ENCODE measurements at places on chromosomes 1 and 21.

- DNase-seq, result no peak
Observed at GRCh38 chr21:35075546-35075945, 26.4 kb upstream of the RUNX1 start.

DNA sequence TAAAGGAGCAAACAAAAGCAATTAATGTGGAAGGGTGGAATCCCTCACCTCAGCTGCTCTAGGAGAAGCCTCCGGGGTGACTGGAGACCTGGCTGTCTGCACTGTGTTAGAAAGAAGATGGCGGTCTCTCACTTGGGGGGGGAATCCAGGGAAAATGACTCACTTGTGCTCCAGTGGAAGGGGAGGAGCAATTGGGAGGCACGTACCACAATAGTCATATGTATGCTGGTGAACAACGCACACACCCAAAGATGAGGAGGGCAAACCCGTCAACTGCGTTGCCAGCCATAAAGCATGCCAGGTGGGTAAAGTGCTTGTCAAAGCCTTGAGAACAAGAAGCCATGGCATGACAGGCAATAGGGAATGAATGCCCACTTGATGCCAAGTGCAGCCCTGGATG is 22.1 kb downstream of the PLEKHA6 start:
- DNase-seq, result no peak

- DNase-seq, result no peak
Observed at GRCh38 chr1:209219791-209220524, 363.6 kb upstream of the CAMK1G start.

DNA sequence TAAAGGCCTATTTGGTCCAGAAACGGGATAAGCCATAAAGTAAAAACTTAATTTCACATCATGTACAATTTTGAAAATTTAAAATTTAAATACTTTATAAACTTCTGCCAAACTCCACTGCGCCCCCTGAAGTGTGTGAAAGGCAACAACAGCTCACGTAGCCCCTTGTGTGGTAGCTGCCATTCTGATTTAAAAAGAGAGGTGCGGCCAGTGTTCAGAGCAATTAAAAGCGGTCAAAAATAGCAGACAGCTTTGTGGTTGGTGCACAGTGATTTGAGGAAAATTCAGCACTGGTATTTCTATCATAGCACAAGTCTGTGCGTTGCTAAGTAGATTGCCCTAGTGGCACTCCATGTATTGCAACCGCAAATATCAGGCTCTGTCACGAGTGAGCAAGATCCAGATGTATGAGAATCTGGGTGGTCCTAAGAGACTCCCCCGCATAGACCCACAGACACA is 122.5 kb downstream of the ATG4C start:
- no peak for DNase-seq

GRCh38 chr1:56566994-56567393 is 12.4 kb downstream of the PLPP3 start:
- no peak for DNase-seq

DNA sequence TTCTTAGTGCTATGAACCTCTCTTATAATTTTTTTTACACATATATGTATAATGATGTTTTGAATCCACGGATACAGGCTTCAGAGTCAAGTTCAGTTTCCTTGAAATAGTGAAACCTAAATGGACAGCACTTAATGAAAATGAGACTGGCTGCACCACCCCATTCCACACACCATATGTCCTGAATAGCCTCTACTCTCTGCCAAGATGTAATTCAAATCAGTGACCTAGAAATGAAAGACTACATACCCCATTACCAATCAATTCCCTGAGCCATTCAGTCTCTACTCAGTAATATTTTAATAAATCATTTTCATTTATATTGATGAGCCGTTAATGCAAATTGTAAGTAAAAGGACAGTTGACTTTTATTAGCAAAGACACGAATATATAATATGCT is 614.9 kb upstream of the TMPRSS15 start:
- DNase-seq, result no peak

GRCh38 chr1:168431882-168432281 is 111.9 kb downstream of the XCL2 start:
- no peak for DNase-seq

DNA sequence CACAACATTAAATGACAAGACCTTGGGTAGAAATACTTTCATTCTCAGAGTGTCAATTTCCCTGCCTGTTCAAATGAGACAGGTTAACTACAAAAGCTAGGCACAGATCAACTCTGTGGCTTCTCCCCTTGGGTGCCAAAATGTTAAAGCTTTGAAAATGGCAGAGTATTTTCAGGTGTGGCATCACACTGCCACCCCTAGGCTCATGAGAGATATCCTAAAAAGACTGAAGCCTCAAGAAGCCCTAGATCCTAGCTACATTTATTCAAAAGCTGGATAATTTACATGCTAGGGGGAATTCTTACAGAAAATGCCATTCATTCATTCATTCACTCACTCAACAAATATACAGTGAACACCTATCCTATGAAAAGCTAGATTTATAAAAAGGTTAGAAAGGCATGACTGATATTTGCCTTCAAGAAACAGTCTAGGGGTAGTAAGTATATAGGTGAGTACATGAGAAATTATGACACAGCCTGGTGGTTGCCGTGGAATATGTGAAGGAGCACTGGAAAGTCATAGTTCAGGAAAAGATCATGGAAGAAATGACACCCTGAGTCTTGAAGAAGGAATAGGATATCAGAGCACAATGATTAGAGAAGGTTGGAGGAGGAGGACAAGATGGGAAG is 15.9 kb upstream of the RAB4A start:
- DNase-seq, result no peak
